ENCODE measurements at places on chromosomes 1 and 21.

GRCh38 chr1:231808990-231809389, 182.4 kb downstream of the DISC1 start:
- H3K27me3 ChIP-seq, result no peaks in the 10 kb centered on the region
- no peak overlapping the region for H3K4me3 ChIP-seq
- no peak overlapping the region for H3K27ac ChIP-seq

GRCh38 chr1:240619906-240620621, 8.1 kb upstream of the GREM2 start:
- H3K4me3 ChIP-seq, result no peak overlapping the region
- no peaks in the 10 kb centered on the region for H3K36me3 ChIP-seq
- peak; percentile 57 for DNase-seq

DNA sequence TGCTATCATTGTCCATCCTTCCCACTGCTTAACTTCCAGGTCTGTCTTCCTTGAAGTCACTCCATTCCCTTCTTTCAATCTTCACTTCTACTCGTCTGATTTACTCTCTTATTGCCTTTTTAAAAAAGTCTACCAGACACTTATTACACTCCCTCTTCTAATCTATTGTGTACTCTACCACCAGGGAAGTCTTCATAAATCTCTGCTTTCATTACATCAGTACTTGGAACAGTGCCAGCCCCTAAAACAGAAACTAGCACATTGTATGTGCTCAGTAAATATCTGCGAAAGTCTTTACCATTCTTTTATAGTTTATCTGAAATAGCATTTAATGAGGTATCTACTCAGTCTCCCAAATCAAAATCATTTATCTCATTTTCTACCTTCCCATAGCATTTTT, 236.4 kb downstream of the USH2A start:
- no peaks in the 10 kb centered on the region for H3K4me1 ChIP-seq
- H3K4me3 ChIP-seq, result no peak overlapping the region
- DNase-seq, result peak; percentile 19
- no peaks in the 10 kb centered on the region for H3K27me3 ChIP-seq
- H3K27ac ChIP-seq, result no peak overlapping the region

- no peaks in the 10 kb centered on the region for H3K27me3 ChIP-seq
- peaks cover 7% of the 10 kb centered on the region for H3K4me1 ChIP-seq
- H3K27ac ChIP-seq, result no peak overlapping the region
- no peak for DNase-seq
Measured at GRCh38 chr1:66373157-66373591, 160.8 kb upstream of the SGIP1 start.

DNA sequence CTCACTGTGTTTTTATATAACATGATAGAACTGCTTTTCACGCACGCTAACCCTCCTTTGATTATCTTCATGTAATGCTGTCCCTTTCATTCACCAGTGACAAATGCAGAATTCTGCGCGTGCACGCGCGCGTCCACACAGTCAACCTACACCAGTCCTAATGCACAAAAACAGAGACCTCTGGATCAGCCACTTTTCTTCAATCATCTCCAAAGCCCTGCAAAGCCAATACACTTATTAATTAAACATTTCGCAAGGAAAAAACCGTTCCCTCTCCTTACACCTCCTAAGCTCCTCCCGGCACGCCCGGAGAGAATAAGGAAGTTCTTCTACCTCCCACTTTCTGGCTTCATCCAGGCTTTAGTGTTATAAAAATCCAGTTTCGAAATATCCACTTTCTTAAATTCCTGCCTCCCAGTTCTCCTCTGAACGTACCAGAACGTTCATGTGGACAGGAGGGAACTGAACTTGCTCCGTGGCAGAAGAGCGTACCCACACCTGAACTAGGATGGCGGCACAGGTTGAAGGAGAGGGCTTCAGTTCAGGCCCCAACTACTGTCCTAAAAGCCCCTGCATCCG, 4.6 kb downstream of the LMX1A start:
- peaks cover 56% of the 10 kb centered on the region for H3K27me3 ChIP-seq
- peaks cover 2% of the 10 kb centered on the region for H3K4me1 ChIP-seq
- no peak overlapping the region for H3K27ac ChIP-seq
- peak overlapping the region; percentile 54 for H3K4me3 ChIP-seq

GRCh38 chr1:56080123-56080522, 499.2 kb downstream of the PLPP3 start:
- no peak overlapping the region for H3K27ac ChIP-seq
- peak; percentile 86 for DNase-seq
- H3K27me3 ChIP-seq, result no peaks in the 10 kb centered on the region
- H3K36me3 ChIP-seq, result no peaks in the 10 kb centered on the region

GRCh38 chr1:7550981-7551380, 220.1 kb upstream of the VAMP3 start:
- DNase-seq, result no peak
- H3K27me3 ChIP-seq, result no peaks in the 10 kb centered on the region
- peaks cover 12% of the 10 kb centered on the region for H3K4me1 ChIP-seq
- no peaks in the 10 kb centered on the region for H3K36me3 ChIP-seq

GRCh38 chr21:17359781-17360180, 153.1 kb upstream of the CXADR start:
- H3K36me3 ChIP-seq, result no peaks in the 10 kb centered on the region
- H3K4me3 ChIP-seq, result no peak overlapping the region
- no peak for DNase-seq
- H3K4me1 ChIP-seq, result no peaks in the 10 kb centered on the region
- no peak overlapping the region for H3K27ac ChIP-seq

DNA sequence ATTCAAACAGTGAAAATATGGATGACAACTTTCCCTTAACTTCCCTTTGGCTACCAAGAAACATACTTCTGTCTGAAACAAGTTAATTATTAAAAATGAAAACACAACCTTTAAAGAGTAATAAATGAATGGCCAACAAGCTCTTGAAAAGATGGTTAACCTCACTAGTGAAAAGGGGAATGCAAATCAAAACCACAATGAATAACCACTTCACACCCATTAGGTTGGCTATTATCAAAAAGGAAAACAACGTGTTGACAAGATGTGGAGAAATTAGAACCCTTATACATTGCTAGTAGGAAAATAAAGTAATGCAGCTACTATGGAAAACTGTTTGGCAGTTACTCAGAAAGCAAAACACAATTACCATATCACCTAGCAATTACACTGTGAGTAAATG, 14.1 kb downstream of the COP1 start:
- DNase-seq, result no peak
- no peaks in the 10 kb centered on the region for H3K27me3 ChIP-seq
- no peaks in the 10 kb centered on the region for H3K4me1 ChIP-seq
- H3K27ac ChIP-seq, result no peak overlapping the region
